CD4-positive, alpha-beta T cell treated with Interleukin-10 for 1 hour (primary cell): ENCODE measurements at places on chromosomes 12 and 14.

DNA sequence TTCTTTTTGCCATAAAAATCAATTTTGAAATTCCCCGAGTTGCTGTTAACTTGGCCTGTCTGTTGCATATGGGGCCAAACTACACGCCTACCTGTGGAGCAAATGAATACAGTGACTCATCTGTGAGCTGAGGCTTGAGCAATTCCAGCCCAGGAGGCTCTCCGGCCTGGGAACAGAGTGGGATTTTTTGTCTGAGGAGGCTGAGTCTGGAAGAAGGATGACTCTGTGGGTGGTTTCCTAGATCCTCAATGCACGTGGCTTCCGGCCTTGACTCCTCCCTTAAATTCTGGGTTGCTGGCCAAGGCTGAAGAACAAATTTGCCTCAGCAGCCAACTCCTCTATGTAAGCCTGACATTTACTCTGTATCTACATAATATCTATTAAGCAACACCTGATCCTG is 124.1 kb downstream of the SSPN start:
- no peak for DNase-seq

- no peak for DNase-seq
These were observed 13.7 kb downstream of the DDX54 start for GRCh38 chr12:113171543-113171942.

- peak; percentile 78 for DNase-seq
These were observed at the start of gene MNAT1 for GRCh38 chr14:60734465-60735242. Gene MNAT1 (plus strand): TSS chr14:60734761. CDS start chr14:60734863, 102 bp downstream.

DNA sequence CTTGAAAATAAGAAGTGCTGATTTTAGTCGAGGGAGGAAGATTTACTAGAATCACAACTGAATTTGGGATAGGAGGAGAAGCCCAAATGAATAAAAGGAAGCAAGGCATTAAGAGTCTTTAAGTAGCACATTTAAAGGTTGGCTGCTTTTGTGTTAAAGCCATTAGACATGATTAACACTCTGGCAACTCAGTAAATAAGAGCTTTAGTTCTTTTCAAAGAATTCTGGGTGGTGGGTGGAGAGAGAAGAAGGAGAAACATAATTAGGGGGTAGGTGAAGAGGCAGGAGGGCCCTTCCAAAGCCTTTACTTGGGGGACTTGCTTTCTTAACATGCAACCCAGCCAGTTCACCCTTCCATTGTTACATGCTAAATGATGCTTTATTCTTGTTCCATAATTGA is 284.6 kb upstream of the SEL1L start:
- DNase-seq, result no peak

DNA sequence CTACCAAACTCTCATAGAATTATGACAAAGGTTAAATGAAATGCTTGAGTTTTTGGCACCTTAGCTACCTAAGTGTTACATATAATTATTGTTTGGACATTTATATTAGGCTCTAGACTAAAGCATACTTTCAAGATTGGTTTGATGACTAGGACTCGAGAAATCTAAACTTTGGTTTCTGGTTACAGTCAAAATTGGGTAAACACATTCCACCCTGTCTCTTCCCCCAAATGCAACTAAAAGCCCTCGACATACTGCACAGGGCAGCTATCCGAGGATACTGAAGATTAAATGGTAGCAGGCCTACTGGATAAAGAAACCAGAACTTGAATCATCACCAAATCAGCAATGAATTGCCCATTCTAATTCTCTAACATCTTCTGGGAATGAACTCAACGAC is 369.1 kb downstream of the PRKD1 start:
- DNase-seq, result no peak

DNA sequence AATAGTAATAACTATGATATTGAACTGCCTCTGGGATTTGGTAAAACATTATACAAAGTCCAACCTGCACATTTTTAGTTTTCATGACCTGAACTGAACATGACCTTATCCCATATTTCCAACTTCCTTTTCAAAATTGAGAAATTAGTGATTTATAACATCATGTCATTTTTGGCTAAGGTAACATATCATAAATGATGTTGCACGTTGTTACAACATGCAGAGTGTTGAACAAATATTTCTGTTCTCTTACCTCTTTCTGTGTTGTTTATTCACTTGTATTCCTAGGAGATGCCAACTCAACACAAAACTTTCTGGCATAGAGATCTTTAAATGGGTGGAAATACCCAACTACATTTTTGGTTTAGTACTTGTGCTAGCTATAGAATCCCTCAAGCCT is 496.0 kb downstream of the SLC6A15 start:
- no peak for DNase-seq

DNA sequence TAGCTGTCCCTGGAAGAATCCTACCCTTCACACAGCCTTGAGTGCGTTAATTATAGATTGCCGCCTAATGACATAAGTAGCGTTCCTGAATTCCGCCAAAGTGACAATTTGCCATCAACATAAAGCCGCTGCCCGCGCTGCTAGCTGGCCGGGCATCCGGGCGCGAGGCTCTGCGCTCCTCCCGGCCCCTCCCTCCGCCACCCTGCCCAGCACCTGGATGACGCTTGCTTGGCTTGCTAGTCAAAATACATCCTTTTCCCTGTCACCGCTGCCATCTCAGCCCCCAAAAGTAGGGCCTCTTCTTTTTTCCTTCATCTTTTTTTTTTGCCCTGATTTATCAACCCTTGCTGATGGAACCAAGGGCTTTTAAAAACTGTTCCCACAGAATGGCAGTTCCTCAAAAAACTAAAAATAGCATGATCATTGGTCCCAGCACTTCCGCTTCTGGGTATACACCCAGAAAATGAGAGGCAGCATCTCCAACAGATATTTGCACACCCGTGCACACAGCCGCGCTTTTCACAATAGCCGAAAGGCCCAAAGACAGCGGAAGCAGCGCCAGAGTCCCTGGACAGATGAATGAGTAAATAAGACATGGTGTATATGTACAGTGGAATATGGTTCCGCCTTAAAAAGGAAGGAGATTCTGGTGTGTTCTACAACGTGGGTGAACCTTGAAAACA is 235.2 kb downstream of the BCL11B start:
- DNase-seq, result no peak

DNA sequence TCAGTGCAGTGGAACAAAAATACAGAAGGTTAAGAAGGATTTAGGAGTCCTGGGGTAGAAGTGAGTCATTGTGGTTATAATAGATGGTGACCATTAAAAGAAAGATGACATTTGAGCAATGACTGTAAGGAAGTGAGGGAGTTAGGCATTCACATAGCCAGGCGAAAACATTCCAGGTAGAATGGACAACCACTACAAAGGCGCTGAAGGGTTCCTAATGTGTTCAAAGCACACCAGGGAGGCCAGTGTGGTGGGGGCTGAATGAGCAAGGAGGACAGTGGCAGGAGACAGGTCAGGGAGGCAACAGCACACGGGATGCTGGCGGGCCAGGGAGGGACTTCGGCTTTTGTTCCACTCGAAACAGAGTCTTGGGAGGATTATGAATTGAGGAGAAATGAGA is 129.9 kb downstream of the NPAS3 start:
- DNase-seq, result no peak

- no peak for DNase-seq
These were observed 752 bp downstream of the PRICKLE1 start for GRCh38 chr12:42588524-42589464.

- DNase-seq, result no peak
These were observed 18.0 kb upstream of the MAP3K9 start for GRCh38 chr14:70827347-70827746.

GRCh38 chr12:114904254-114905003 is 220.5 kb upstream of the TBX3 start:
- no peak for DNase-seq

GRCh38 chr12:127270193-127270592 is 996.8 kb upstream of the TMEM132C start:
- peak; percentile 4 for DNase-seq

DNA sequence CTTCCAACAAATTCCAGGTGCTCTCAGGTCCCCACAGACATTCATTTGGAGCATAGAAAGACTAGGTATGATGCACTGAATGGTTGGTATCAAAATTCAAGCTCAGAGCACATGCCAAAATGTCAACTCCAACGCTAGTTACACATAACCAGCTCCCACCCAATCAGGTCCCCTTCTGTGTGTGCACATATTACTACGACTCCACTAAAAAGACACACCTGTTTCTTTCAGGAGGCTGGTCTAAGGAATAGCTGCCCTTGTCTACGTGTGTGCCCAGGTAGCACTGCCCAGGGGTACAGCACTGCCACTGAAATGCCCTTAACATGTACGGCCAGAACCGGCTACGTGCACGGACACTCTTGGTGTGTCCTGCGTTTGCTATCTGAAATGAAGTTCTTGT is 138.1 kb downstream of the KCNK10 start:
- no peak for DNase-seq

GRCh38 chr12:68621472-68622081 is 10.9 kb downstream of the RAP1B start:
- DNase-seq, result no peak

DNA sequence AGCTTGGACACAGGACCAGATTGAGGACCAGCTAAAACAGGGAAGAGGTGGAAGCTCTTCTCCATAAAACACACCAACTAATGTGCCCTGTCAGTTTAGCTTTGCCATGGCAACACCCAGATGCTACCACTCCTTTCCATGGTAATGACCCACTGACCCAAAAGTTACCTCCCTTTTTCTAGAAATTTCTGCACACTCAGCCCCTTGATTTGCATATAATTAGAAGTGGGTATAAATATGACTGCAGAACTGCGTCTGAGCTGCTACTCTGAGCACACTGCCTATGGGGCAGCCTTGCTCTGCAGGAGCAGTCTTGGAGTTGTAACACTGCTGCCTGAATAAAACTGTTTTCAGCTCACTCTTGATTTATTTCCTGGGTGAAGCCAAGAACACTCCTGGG is 3.2 kb upstream of the TDG start:
- DNase-seq, result no peak
